Activated CD4-positive, alpha-beta T cell treated with anti-CD3 and anti-CD28 coated beads for 36 hours (primary cell): ENCODE measurements at places on chromosomes 1 and 21. TPM values are rescaled to one million over a fixed set of nuclear protein-coding genes. Genes with fewer than 3 reads are reported as not detected.

The NECTIN4 gene
- not detected for total RNA-seq

- DNase-seq = no peak
Observed at GRCh38 chr1:11169202-11169601, 20.0 kb upstream of the ANGPTL7 start.

DNA sequence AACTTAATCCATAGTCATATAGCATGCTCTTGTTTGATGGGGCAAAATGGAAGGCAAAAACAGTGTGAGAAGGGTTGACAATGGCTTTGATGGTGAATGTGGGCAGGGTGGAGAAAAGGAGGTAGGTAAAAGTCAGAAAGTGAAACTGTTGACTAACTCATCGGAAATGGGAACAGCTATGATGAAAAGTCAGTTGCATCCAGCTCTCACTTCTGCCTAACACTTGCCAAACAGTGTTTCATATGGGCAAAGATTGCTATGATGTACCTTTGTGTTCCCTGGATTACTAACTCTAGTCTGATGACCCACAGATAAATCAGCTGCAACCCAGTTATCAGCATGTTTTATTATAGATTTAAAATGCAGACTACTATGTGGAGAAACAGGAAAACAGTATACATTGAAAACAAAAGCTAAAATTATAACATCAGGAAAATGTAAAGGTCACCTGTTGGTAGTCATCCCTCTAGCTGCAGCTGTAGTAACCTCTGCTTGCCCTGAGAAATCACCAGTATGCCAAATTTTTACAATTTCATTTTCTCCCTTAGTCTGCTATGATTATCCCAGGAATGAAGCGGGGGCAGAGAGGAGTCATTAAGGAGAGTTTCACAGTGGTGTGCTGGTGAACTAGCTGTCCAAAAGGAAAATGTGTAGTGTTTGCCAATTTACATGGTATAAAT is 11.7 kb downstream of the TNFSF18 start:
- peak; percentile 37 for DNase-seq

DNA sequence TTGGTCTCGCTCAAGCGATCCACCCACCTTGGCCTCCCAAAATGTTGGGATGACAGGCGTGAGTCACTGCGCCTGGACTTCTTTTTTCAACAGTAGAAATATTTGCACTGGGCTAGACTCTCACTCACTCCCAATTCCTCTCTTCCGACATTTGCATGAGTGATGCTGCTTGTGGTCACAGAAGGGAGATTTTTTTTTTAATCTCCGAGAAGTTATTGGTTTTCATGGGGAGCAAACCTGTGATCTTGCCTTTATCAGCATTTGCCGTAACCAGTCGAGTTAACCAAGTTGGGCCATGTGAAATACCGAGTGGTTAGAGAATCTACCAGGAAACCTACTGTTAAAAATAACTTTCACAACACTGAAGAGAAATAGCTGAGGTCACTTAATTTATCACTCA is 21.1 kb downstream of the ERG start:
- no peak for DNase-seq

DNA sequence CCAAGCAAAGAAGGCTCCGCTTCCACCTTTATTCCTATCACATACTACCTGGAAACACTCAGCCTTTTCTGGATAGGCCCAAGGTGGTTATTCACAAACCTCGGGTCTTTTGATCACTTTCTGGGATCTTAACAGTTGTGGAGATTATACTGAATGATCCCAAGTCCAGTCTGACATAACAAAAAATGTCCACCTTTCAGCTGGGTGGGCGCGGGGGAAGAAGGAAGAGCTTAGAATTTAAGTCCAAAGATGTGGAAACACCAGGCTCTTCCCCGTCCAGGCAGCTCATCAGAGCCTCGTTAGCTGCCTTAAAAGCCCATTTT is 338 bp upstream of the C1orf53 start:
- no peak for DNase-seq

- DNase-seq = no peak
Observed at GRCh38 chr21:29798840-29799239, 141.0 kb downstream of the GRIK1 start.

GRCh38 chr1:20486457-20487235 is 636 bp upstream of the CAMK2N1 start:
- DNase-seq = peak; percentile 30

- DNase-seq = no peak
Observed at GRCh38 chr1:117225931-117226330, 15.2 kb upstream of the VTCN1 start.

- peak; percentile 83 for DNase-seq
Observed at GRCh38 chr1:172394141-172394751, 26.2 kb upstream of the C1orf105 start.
